ENCODE measurements at places on chromosomes 5 and 9. TPM values are rescaled to one million over a fixed set of nuclear protein-coding genes. Genes with fewer than 3 reads are reported as not detected.

Gene PTGS1
- total RNA-seq = 11.8 TPM

Gene WNT8A
- total RNA-seq = not detected

Gene GFPT2
- total RNA-seq = 18.2 TPM

Gene ELOVL7
- total RNA-seq = 1.3 TPM

Gene PDCD1LG2
- total RNA-seq = 2.4 TPM

Gene GCNT1
- 1.8 TPM for total RNA-seq

Gene PCDHGA1
- under 0.01 TPM for total RNA-seq

Gene GFM2
- 20.9 TPM for total RNA-seq

GRCh38 chr9:107299437-107299836 is 16.4 kb downstream of the RAD23B start:
- DNase-seq = no peak
- H3K27ac ChIP-seq = no peak overlapping the region
- no peaks in the 10 kb centered on the region for H3K27me3 ChIP-seq
- H3K4me3 ChIP-seq = no peak overlapping the region

- no peak for DNase-seq
- H3K36me3 ChIP-seq = no peaks in the 10 kb centered on the region
- no peaks in the 10 kb centered on the region for H3K27me3 ChIP-seq
- no peaks in the 10 kb centered on the region for H3K4me1 ChIP-seq
- H3K4me3 ChIP-seq = no peak overlapping the region
Measured at GRCh38 chr9:134486143-134486591, 155.4 kb upstream of the COL5A1 start.

- no peaks in the 10 kb centered on the region for H3K27me3 ChIP-seq
- no peak overlapping the region for H3K4me3 ChIP-seq
- H3K36me3 ChIP-seq = no peaks in the 10 kb centered on the region
- H3K4me1 ChIP-seq = no peaks in the 10 kb centered on the region
- no peak overlapping the region for H3K27ac ChIP-seq
Measured at GRCh38 chr9:31040564-31040963, 1343.9 kb upstream of the ACO1 start.

DNA sequence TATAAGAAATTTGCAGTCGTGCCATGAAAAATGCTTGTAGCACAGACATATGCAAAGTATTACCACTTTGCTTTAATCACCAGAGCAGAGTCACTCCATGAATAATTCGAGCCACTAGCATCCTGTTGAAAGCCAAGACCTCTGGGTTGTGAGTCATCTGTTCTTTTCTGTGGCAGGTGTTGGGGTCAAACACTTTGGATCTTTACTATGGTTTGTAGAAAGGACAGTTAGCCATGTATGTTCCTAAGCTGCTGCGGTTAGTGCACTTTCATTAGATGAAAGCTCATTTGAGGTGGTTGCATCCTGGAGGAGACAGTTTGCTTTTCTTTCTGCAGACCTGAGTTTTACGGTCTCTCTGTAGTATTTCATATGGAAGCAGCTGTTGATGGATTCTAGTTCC is 223.7 kb downstream of the DMRT2 start:
- H3K4me3 ChIP-seq = no peak overlapping the region
- H3K27ac ChIP-seq = no peak overlapping the region
- no peak for DNase-seq
- no peaks in the 10 kb centered on the region for H3K36me3 ChIP-seq

GRCh38 chr5:81657386-81657785 is 93.5 kb downstream of the SSBP2 start:
- no peaks in the 10 kb centered on the region for H3K4me1 ChIP-seq
- DNase-seq = no peak
- no peaks in the 10 kb centered on the region for H3K27me3 ChIP-seq
- H3K4me3 ChIP-seq = no peak overlapping the region
- H3K36me3 ChIP-seq = no peaks in the 10 kb centered on the region
- no peak overlapping the region for H3K27ac ChIP-seq

DNA sequence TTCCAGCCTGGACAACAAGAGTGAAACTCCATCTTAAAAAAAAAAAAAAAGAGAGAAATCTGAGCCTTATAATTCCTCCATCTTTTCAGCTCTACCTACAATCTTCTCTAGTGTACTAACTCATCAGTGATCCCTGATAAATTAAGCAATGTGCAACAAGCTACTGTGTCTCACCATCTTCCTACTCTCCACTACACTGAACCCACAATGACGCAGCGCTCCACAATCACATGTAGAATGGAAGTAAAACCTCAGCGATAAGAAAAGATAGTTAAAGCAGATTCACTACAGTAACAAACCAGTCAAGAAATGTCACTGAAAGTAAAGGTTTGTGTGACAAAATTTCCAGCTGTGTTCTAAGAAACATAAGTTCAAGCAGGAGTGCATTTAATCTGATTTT is 13.5 kb downstream of the ABCA1 start:
- H3K4me3 ChIP-seq = no peak overlapping the region
- no peaks in the 10 kb centered on the region for H3K36me3 ChIP-seq
- no peaks in the 10 kb centered on the region for H3K27me3 ChIP-seq

GRCh38 chr5:158780656-158781237 is 319.0 kb downstream of the EBF1 start:
- H3K27me3 ChIP-seq = no peaks in the 10 kb centered on the region
- no peak overlapping the region for H3K4me3 ChIP-seq
- H3K4me1 ChIP-seq = no peaks in the 10 kb centered on the region
- H3K27ac ChIP-seq = no peak overlapping the region
- DNase-seq = no peak
- H3K36me3 ChIP-seq = no peaks in the 10 kb centered on the region

GRCh38 chr9:108525186-108525585 is 330.6 kb downstream of the ACTL7B start:
- no peak for DNase-seq
- H3K27me3 ChIP-seq = no peaks in the 10 kb centered on the region

- H3K36me3 ChIP-seq = no peaks in the 10 kb centered on the region
- H3K27me3 ChIP-seq = no peaks in the 10 kb centered on the region
- DNase-seq = no peak
Measured at GRCh38 chr5:10372726-10373709, 19.5 kb downstream of the MARCHF6 start.

GRCh38 chr5:75361310-75361709 is 24.3 kb downstream of the HMGCR start:
- H3K36me3 ChIP-seq = no peaks in the 10 kb centered on the region
- DNase-seq = no peak
- no peak overlapping the region for H3K27ac ChIP-seq
- no peaks in the 10 kb centered on the region for H3K27me3 ChIP-seq

DNA sequence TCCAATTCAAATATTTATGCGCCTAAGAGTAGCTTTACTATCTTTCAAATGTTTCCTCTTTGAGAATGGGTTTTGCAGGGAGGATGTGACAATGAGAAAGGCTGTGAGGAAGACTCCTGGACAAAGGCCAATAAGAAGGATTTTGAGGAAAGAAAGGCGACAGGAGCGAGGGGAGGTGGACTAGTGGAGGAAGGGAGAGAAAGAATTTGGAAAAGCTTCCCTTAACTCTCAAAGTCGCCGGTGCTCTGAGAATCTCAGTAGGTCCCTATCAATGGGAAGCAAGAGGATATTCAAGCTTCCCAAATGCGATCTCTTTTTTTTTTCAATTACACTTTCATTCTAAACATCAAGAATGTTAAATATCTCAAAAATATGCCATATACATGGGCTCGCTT is 2.8 kb upstream of the CDC20B start:
- H3K27ac ChIP-seq = no peak overlapping the region
- H3K4me1 ChIP-seq = peaks cover 8% of the 10 kb centered on the region
- no peak overlapping the region for H3K4me3 ChIP-seq
- H3K36me3 ChIP-seq = no peaks in the 10 kb centered on the region

DNA sequence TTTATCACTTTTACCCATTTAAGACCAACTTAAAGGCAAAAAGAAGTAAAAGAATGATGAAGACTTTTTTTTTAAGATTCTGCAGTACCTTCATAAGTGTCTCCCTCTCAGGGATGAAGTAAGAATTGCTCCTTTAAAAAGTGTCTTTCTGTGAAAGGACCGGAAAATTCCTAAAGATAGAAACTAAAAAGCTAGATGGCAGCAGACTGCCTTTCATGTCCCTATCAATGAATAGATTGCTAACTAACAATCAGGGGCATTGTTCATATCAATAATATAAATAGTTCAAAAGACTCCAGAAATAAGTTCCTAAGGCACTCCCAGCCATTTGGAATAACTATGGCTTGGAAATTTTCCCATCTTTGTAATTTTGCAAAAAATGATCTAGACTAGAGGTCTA is 558.0 kb downstream of the PDE4D start:
- no peak overlapping the region for H3K4me3 ChIP-seq
- H3K36me3 ChIP-seq = no peaks in the 10 kb centered on the region
- H3K4me1 ChIP-seq = no peaks in the 10 kb centered on the region
- no peaks in the 10 kb centered on the region for H3K27me3 ChIP-seq

GRCh38 chr5:138706655-138707480 is 46.4 kb upstream of the CTNNA1 start:
- no peak overlapping the region for H3K27ac ChIP-seq
- no peaks in the 10 kb centered on the region for H3K27me3 ChIP-seq
- no peaks in the 10 kb centered on the region for H3K36me3 ChIP-seq
- no peaks in the 10 kb centered on the region for H3K4me1 ChIP-seq
- DNase-seq = no peak
